ENCODE measurements at places on chromosomes 2 and 18.

DNA sequence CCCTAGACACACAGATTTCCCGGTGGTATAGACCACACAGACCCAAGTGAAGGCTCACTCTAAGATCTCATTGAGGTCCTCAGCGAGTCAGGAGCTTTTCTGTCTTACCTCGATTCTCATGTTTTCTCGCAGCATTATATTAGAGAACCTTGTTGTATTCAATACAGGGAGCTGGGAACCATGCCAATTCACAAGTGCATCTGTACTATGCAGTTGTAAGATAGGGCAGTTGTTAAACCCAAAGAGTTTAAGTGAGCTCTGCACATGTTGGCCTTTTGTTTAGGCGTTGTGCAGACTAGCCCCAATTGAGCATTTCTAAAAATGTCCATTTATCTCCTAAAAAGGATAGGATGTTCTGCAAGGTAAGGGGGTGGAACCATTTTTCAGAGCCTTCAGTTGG lies 59.6 kb downstream of the FEZ2 start:
- DNase-seq: no peak

DNA sequence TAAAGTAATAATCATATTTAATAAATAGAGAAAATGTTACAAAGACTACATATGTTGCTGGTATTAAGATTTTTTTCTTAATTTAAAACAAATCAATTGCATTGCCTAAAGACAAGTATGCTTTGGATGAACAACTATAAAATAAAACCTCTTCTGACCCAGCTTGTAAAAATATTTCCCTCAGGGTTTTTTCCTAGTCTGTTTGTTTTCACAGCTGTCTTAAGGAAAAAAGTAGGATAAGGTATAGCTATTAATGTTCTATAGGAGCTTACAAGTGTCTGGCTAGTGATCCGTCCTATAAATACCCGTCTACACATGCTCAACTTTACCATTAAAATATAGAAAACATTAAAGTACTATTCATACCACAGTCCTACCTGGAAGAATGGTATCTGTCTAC lies 97.1 kb downstream of the NOL10 start:
- no peak for DNase-seq

DNA sequence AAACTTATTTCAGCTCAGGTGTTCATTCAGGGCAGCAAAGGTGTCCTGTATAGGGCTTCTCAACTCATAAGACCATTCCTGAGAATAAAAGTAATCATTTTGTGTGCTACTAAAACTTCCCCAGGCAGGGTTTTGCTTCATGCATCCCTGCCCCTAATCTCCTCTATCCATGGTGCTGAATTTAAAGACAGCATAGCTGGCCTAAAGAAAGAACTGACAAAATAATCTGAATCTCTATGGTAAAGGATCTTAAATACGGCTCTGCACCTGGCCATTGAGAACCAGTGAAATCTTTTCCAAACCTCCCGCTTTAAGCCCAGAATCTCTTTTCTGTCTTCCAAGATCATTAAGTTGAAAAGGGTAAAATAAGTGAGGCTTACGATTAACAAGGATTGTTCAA lies 292.1 kb upstream of the KLHL29 start:
- DNase-seq: peak; percentile 0

DNA sequence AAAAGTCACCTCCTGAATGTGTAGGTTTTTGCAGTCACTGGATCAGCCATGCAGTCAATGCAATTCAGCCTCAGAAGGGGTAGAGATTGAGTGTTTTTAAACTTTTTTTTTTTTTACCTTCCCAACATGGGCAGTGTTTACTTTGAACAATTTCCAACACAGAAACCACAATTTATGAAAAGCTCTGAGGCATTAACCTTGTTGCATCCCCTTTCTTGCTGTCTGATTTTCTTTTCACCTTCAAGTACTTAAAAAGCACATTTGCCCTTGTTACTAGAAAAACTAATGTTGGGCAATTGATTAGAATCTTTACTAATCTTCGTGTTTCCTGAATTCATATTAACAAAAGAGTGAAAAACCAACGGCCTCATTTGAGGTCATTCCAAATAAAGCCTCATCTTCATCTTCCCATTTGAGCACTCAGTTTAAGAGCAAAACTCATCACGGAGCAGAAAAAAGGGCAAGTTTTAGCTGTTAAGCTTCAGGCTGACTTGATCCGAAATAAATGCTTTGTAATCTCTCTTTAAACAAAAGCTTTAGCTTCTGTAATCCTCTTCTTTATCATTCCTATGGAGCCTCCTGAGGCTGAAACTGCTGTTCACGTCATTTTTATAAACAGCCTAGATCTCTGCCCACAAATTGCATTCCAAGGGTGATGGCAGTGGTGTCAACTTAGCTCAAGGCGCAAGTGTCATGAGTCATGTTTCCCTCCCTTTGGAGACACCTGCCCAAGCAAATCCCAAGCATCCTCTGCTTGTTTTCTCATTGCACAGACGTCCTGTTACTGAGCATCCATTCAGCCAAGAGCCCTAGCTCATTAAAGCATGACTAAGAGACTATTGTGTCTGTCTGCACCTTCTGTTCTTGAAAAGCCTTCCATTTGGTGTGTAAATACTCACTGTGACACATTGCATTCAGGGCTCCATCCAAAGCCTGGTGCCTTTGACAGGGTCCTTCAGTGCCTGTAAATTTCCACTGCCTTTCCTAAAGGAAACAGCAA lies 107.7 kb downstream of the HNMT start:
- DNase-seq: peak; percentile 82

GRCh38 chr18:44047585-44047984 lies 633.1 kb upstream of the SETBP1 start:
- no peak for DNase-seq

- DNase-seq: peak; percentile 65
These were observed 7.6 kb downstream of the TTC39C start for GRCh38 chr18:24022161-24022560.

- no peak for DNase-seq
These were observed 203.7 kb upstream of the LYPD1 start for GRCh38 chr2:132873738-132874137.

GRCh38 chr18:56382541-56382940 lies 255.9 kb downstream of the TXNL1 start:
- no peak for DNase-seq

DNA sequence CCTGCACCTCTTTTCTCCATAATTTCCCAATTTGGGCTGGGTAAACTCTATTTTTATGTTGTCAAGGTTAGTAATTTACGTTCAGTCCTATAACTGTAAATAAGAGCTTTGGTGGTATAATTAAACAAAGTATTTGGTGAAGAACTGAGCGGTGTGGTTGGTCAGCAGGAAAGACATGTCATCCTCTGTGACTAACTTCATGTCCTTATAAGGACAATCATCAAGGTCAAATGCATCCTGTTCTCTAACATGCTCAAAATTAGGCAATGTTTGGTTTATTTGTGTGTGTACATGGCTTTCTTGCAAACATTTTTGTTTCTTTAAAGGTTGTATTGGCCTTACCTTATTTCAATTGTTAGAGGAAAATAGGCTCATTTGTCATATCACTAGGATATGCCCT lies 121.5 kb upstream of the NABP1 start:
- peak; percentile 56 for DNase-seq

GRCh38 chr2:28004086-28004485 lies 113.6 kb downstream of the BABAM2 start:
- peak; percentile 97 for DNase-seq

DNA sequence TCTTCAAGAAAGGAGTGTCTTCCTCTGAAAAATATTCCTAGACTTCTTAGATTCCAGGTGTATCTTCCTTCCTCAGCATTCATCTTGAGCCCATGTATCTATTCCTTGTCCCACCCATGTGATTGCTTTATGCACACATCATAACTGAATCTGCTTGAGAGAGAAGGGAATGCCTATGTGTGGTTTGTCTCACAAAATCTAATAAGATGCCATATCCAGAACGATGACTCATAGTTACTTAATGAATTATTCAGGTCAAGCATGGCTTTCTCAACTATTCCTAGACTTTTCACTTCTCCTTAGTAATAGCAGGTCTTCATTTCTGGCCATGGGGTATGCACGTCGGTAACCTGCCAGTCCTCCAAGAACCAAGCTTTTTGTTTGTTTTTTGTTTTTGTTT lies 121.8 kb downstream of the SETBP1 start:
- DNase-seq: peak; percentile 33

- peak; percentile 16 for DNase-seq
These were observed 286.5 kb upstream of the SYT4 start for GRCh38 chr18:43563780-43564179.

GRCh38 chr18:24364177-24364576 lies 33.4 kb downstream of the OSBPL1A start:
- no peak for DNase-seq

DNA sequence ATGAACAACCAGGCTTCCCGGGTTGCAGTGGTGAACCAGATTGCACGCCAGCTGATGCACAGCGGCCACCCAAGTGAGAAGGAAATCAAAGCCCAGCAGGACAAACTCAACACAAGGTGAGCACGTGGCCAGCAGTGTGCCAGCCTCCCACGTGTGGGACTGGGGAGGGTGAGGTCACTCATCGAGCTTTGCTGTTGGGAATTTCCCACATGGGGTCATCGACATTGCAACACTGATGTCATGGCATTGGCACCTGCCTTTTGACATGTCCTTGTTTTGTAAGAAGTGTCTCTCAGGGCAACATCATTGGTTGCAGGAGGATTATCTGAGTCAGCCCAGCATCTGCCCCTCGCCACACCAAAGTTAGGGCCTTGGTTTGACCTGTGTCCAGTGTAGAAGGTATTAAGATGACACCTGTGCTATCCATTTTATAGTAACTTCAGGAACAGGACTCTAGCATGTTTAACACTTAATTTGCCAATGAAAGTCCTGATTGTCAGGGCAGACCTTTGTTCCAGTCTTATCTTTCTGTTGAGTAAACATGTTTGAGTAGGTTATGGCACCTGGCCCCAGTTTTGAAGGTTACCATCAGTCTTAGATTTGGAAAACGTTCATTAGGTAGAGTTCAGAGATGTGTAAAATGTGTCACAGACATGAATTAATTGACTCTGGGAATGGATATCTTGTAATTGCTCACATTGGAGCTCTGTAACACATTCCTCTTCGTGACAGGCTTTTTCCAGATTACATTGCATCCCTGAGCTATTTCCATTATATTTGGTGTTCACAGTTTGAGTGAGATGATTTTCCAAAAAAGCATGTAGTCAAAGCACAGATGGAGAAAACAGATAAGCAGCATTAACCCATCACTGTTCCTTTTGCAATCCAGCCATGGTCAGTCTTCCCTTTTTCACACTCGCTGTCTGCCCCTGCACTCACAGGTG lies 93.3 kb upstream of the EML6 start:
- peak; percentile 70 for DNase-seq

DNA sequence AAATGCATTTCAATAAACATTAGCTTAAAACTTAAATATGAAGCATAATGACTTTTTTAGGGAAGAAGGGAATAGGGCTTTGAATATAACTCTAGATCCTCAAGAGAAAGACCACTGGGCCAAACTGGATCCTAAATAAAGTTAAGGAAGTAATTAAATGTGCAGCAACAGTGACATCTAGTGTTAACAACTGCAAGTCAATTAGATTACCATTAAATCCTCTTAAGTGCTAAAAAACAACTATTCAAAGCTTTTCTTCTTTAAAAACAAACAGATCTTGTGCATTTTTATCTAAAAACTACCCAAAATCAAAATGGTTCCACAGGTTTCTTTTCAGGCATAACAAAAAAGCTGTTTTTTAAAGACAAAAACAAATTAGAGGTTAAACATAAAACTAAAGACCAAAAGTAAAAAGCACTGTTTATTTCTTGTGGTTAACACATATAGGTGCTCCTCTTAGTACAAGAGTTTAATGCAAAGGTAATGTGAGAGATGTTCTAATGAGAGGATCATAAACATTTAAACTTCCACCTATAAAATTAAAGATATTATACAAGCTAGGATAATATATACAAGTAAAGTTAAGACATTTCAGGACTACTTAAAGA lies 111.4 kb downstream of the THADA start:
- DNase-seq: peak; percentile 85

DNA sequence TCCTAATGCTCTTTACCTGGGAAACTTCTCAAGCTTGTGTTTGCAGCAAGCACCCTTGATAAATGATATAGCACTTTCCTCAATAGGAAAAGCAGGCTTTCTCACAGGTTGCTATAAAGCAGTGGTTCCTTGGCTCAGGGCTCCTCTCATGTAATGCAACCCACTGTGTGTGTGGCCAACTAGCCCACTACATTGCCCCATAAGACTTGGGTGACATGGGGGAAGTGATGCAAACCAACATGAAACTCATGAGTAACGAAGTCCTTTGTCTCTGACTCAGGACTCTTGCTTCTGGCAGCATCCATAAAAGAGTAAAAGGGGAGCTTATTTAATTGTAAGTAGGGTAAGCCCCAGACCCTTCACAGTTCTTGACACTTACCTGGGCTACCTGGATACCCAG lies 106.9 kb downstream of the COL4A4 start:
- no peak for DNase-seq

DNA sequence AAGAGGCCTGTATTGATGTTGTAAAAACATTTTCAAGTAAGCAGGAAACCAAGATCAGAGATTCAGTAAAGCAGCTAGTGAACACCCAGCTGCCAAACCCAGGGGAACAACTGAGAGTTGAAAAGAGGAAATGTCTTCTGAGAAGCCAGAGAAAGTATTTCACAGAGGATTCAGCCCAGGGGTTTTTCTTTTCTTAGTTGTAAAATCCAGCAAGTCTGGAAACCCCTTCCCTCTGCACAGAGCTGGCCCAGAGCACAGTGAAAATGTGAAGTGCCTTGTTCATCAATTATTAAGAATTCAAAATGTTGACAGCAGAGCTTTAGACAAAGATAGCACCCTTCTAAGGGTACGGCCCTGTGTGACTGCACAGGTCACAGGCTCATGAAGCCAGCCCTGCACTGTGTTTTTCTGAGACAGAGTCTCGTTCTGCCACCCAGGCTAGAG lies 28.4 kb downstream of the AFF3 start:
- DNase-seq: no peak

GRCh38 chr2:215615803-215616174 lies 179.9 kb upstream of the FN1 start:
- DNase-seq: no peak

DNA sequence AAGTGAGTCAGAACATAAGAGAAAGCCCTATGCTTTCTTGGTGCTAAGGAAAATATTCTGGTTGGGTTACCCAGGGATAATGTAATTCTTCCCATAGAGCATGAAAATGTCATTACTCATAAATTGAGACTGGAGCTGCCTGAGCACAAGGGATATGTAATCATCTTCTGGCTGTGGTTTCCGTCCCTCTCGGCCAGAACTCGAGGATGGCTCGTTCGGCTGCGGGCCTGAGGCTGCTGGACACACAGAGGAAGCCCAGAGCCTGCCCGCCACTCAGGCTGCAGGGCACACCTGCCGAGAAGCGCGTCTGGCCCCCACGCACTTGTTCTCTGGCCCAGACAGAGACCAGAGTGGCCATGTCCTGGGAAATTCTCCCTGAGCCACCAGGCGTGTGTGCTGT lies 104.9 kb downstream of the ASAP2 start:
- DNase-seq: peak; percentile 88

DNA sequence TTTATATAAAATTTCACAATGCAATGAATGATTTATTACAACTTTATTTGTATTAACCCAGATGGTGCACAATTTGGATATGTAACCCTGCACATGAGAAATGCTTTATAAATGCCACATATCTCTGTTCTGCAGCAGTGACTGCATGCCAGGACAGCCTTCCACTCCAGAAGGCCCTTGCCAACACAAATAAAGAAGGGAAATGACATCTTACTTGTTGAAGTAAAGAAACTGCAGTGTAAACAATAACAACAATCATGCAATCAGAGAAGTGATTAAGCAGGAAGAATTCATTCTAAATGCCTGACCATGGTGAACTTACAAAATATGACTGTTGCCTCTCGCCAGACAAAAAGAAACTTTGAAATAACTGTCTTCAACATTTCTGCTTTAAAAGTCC lies 129.9 kb upstream of the CHST9 start:
- no peak for DNase-seq
